ENCODE measurements at places on chromosomes 4 and X.
A peak's percentile ranks its signal among the peaks of the same experiment; 100 is the strongest.

DNA sequence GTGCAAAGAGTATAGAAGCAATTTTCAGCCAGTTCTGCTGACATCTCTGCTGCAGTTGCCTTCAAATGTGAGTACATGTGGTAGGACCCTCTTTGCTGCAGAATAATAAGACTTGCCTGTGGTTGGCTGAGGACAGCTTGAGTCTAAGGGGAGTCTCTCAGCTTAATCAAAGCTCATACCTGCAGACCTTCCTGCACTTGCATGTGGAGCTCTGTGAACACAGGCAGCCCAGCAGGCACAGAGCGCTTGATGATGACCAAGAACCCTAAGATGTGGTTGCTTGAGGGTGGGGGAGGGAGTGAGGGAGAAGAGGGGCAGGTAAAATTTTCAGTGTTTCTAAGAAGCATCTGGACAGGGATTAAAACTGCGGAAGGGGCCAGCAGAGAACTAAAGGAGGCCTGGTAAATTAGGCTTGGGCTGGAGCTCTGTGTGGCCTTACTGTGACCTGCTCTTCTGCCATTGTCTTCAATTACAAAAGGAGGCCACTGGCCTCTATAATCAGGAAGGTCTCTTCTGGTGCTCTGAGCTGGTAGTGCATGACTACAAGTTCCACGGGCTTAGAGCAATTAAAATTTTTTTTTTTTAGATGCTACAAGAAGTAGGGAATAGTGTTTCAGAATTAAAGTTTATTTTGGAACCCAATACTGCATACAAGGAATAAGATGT, 59.9 kb upstream of the CHRNA9 start:
- no peak for DNase-seq

DNA sequence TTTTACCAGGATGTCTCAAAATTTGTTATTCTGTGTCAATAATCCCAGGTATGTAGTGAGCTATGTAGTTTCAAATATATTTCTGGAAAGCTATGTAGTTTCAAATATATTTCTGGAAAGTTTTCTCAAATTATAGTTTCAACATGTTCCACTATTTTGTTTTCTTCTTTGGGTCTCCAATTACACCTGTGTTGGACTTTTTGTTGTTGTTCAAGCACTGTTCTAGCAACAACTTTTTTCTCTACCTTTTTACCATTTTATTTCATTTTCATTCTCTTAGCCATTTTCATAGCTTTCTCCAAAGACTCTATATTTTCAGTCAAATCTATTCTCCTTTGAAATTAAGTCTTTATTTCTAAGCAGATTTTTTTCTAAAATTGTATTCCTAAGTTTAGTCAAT, 88.4 kb downstream of the LCORL start:
- no peak for DNase-seq

DNA sequence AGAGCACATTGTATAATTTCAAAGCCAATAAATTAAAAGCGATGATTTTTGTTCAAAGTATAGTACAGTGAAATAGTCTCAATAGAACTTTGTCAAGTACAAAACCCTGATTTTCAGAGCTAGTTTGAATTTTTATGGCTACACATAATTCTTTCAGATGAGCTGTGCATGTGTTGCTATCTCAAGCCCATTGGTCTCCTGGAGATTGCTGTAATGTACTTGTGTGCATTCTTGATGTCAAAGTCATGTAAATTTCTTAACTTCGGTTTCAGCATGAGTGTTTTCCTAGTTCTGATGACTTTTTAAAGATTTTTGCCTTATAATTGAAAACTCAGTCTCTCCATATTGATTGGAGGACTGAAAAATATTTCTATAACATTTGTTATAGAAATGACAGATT, 200.8 kb downstream of the CEP135 start:
- no peak for DNase-seq

DNA sequence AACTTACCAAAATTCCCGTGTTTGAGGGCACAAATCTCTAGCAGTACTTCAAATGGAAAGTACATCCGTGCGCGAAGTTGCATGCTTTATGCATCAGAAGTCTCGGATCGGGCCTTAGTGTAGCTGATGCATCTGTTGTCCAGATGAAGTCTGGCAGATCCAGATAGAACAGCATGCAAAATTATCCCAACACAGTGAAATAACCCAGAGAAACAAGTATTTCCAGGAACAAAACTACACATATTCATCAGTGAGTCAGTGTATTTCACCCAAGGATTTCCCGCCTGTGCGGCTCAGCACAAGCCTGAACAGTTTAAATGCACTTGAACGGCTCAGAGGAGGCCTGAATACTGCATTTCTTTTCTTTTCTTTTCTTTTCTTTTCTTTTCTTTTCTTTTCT, 27.4 kb upstream of the CLDN24 start:
- DNase-seq: no peak

- DNase-seq: no peak
These were observed 11.7 kb downstream of the SOWAHB start for GRCh38 chr4:76886214-76886613.

- no peak for DNase-seq
These were observed 75.6 kb downstream of the CPE start for GRCh38 chr4:165454426-165454825.

GRCh38 chr4:99054428-99054994, 34.1 kb downstream of the ADH5 start:
- no peak for DNase-seq

DNA sequence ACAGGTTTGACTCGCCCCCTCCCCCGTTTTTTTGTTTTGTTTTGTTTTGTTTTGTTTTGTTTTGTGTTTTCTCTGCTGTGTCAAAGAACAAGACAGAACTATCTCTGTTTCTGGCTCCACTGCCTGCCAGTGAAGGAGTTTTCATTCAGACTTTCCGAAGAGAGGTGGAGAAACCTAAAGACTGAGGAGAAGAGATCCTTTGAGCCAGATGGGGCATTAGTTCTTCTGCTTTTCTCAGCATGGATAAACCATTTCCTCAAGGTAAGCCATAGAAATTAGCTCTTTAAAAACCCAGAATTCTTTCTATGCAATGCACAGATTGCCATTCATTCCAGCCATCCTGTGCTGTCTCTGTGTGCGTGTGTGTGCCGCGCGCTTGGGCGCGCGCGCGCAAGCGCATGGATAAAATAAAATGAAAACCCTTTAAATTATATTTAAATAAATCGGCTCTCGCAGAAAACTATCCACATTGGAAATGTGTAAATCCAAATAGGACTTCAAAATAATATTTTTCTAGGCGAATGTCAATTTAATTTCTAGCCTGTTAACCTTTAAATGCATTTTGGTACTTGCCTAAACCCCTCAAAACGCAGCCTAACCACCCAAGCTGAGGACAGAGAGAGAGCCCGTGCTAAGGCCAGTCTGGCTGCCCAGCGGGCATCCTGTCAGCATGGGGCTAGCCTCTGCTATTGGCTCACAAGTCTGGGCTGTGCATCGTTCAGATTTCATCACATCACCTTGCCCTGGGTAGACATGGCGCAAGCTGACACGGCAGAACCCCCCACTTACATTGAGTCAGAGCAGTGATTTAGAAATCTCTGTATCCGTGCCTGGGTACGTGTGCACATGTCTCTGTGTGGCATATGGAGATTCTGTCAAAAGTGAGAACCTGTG, 113.0 kb upstream of the VAMP7 start:
- no peak for DNase-seq

- peak; percentile 33 for DNase-seq
These were observed 201.8 kb upstream of the LEF1 start for GRCh38 chr4:108370291-108371141.

GRCh38 chrX:33183361-33183760, 28.0 kb downstream of the DMD start:
- no peak for DNase-seq

Data from stimulated activated CD4-positive, alpha-beta T cell treated with anti-CD3 and anti-CD28 coated beads, Interleukin-12 subunit alpha, Interleukin-12 subunit beta, amount 100 ng/mL, for 24 hours (primary cell).